ENCODE measurements at places on chromosomes 12 and 14. TPM values are rescaled to one million over a fixed set of nuclear protein-coding genes. Genes with fewer than 3 reads are reported as not detected.
A peak's percentile ranks its signal among the peaks of the same experiment; 100 is the strongest.

Gene STRAP
- total RNA-seq, result 67.8 TPM

Gene WNT1
- total RNA-seq, result not detected

Gene ST8SIA1
- total RNA-seq, result 6.2 TPM

Gene SERPINA9
- total RNA-seq, result under 0.01 TPM

Gene SP1
- 56.0 TPM for total RNA-seq

Gene ITGB7
- total RNA-seq, result 1.1 TPM

GRCh38 chr12:109944561-109945359 is 44.7 kb downstream of the TCHP start:
- H3K36me3 ChIP-seq, result peaks cover 33% of the 10 kb centered on the region
- H3K4me3 ChIP-seq, result no peak overlapping the region

- no peaks in the 10 kb centered on the region for H3K27me3 ChIP-seq
- H3K4me3 ChIP-seq, result no peak overlapping the region
- no peak for DNase-seq
- no peaks in the 10 kb centered on the region for H3K4me1 ChIP-seq
- no peaks in the 10 kb centered on the region for H3K36me3 ChIP-seq
Observed at GRCh38 chr12:129304529-129304928, 451.3 kb downstream of the GLT1D1 start.

DNA sequence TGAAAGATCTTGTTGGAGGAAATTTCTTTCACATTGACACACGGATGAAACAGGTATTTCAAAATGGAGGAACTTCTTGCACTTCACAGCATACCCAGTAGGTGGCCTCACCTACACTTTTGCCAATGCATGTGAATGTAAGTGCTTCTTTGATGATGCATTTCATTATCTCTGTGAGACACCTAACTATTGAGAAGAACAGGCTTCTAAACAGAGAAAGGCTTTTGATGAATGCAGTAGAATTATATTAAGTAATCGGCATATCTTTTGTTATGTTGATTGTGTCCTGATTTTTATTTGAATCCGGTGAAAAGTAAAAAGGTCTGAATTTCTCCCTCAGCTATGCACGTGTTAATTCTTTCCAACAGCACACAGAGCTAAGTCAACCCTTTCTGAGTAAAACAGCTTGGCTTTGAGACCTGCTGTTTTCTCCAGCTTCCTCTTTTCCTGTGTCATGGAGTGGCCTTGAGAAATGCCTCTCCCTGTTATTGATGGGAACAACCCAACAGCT is 399.0 kb downstream of the NAV3 start:
- H3K27me3 ChIP-seq, result no peaks in the 10 kb centered on the region
- H3K4me3 ChIP-seq, result no peak overlapping the region
- no peak for DNase-seq
- H3K36me3 ChIP-seq, result no peaks in the 10 kb centered on the region
- no peak overlapping the region for H3K27ac ChIP-seq
- no peaks in the 10 kb centered on the region for H3K4me1 ChIP-seq

- no peak overlapping the region for H3K4me3 ChIP-seq
- no peak for DNase-seq
- H3K36me3 ChIP-seq, result no peaks in the 10 kb centered on the region
- no peaks in the 10 kb centered on the region for H3K27me3 ChIP-seq
Observed at GRCh38 chr12:119182701-119183493, 4.2 kb downstream of the HSPB8 start.

DNA sequence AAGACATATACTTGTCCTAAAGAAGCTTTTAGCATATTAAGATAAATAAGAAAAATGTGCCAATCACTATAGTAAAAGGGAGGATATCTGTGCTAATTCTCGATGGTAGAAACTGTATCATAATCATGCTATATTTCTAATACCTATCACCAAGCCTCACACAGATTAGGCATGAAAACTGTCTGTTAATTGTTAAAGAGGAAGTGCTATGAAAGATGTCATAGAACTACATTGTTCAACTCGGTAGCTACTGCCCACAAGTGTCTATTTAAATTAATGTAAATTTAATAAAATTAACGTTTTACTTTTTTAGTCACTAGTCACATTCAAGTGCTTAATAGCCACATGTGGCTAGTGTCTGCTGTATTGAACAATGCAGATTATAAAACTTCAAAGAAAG is 77.5 kb upstream of the KICS2 start:
- no peaks in the 10 kb centered on the region for H3K36me3 ChIP-seq
- no peaks in the 10 kb centered on the region for H3K4me1 ChIP-seq
- no peak overlapping the region for H3K4me3 ChIP-seq
- no peak overlapping the region for H3K27ac ChIP-seq
- no peaks in the 10 kb centered on the region for H3K27me3 ChIP-seq

- DNase-seq, result no peak
- H3K4me1 ChIP-seq, result no peaks in the 10 kb centered on the region
- peaks cover 6% of the 10 kb centered on the region for H3K27me3 ChIP-seq
Observed at GRCh38 chr12:67989184-67989920, at the start of gene IFNG-AS1. Gene IFNG-AS1, plus strand, starts transcription at chr12:67989447.

GRCh38 chr12:115606040-115606439 is 671.5 kb downstream of the MED13L start:
- DNase-seq, result no peak
- H3K27ac ChIP-seq, result no peak overlapping the region
- H3K27me3 ChIP-seq, result peaks cover 3% of the 10 kb centered on the region
- H3K4me1 ChIP-seq, result no peaks in the 10 kb centered on the region
- H3K4me3 ChIP-seq, result no peak overlapping the region
- no peaks in the 10 kb centered on the region for H3K36me3 ChIP-seq

- H3K36me3 ChIP-seq, result no peaks in the 10 kb centered on the region
- no peaks in the 10 kb centered on the region for H3K4me1 ChIP-seq
- no peak overlapping the region for H3K27ac ChIP-seq
Observed at GRCh38 chr14:88706425-88706824, 86.3 kb downstream of the EML5 start.

DNA sequence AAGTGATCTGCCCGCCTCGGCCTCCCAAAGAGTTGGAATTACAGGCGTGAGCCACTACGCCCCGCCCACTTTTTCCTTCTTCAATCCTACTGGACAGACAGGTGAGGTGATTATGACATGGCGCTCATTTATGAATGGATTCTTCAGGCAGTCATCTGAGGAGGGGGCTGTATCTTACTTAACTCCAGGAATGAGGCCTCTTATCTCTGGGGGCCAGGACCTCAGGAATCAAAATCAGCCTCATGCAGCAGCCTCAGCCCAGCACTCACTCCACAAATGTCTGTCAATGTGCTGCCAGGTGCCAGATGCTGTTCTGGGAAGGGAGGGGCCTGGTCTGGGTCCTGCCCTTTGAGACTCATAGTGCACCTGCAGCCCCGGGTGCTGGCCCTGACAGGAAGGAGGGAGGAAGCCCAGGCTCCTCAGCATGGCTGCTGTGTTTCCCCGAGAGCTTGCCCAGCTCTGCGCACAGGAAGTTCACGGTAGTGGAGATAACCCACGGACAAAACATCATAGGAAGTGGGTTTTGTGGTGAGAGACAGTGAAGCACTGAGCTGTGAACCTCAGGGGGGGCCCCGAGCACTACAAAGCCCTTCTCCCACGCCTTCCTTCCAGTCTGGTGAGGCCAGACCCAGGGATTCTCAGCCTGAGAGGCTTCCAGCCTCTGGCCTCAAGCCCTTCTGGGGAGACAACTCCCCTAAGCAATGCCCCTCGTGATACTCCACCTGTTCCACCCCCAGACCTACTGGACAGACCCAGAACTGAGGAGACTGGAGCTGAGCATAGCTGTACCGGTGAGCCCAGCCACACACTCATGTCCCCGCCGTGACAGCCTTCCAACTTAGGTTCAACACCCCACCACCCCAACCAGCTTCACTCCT is 22.3 kb downstream of the GALNT6 start:
- DNase-seq, result no peak
- no peaks in the 10 kb centered on the region for H3K27me3 ChIP-seq
- peaks cover 30% of the 10 kb centered on the region for H3K4me1 ChIP-seq
- no peaks in the 10 kb centered on the region for H3K36me3 ChIP-seq
- no peak overlapping the region for H3K4me3 ChIP-seq

GRCh38 chr12:122979908-122980182 is 636 bp upstream of the ARL6IP4 start:
- peaks cover 15% of the 10 kb centered on the region for H3K36me3 ChIP-seq
- H3K4me3 ChIP-seq, result peak overlapping the region; percentile 86
- peak; percentile 94 for DNase-seq
- H3K27ac ChIP-seq, result peak overlapping the region; percentile 41
- H3K27me3 ChIP-seq, result no peaks in the 10 kb centered on the region
- H3K4me1 ChIP-seq, result peaks cover 53% of the 10 kb centered on the region

- H3K27me3 ChIP-seq, result no peaks in the 10 kb centered on the region
- no peaks in the 10 kb centered on the region for H3K4me1 ChIP-seq
- no peaks in the 10 kb centered on the region for H3K36me3 ChIP-seq
- peak; percentile 25 for DNase-seq
- H3K4me3 ChIP-seq, result no peak overlapping the region
- no peak overlapping the region for H3K27ac ChIP-seq
Observed at GRCh38 chr12:52980096-52980649, 26.1 kb upstream of the EIF4B start.

- H3K27me3 ChIP-seq, result no peaks in the 10 kb centered on the region
- DNase-seq, result no peak
- H3K36me3 ChIP-seq, result peaks cover 6% of the 10 kb centered on the region
- no peak overlapping the region for H3K27ac ChIP-seq
Observed at GRCh38 chr12:32240162-32240561, 133.5 kb downstream of the BICD1 start.

DNA sequence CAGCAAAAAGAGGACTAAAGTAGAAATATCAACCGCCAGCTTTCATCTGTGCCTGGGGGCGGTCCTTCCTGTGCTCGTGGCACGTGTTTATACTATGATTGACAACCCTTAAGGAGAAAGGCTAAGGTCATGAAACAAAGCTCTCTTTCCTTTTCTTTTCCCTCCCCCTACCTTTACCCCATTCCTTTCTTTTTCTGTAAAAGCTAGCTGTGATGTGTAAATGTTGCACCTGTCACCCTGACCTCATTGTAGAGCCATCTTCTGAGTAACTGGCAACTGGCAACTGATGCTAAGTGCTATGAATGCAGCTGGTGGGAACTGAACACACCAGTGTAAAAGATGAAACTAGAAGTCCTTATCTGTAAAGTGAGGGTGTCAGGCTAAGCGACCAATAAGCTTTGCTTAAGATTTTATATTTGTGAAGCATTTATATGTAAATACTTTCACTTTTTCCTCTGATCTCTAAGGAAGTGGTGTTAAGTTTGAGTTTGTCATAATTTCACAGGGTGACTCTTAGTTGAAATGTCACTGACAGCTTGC is 102.8 kb upstream of the BCAT1 start:
- H3K36me3 ChIP-seq, result no peaks in the 10 kb centered on the region
- H3K4me1 ChIP-seq, result no peaks in the 10 kb centered on the region
- H3K27me3 ChIP-seq, result no peaks in the 10 kb centered on the region
- no peak overlapping the region for H3K27ac ChIP-seq

- no peaks in the 10 kb centered on the region for H3K27me3 ChIP-seq
- H3K4me1 ChIP-seq, result no peaks in the 10 kb centered on the region
- no peaks in the 10 kb centered on the region for H3K36me3 ChIP-seq
- peak; percentile 89 for DNase-seq
- no peak overlapping the region for H3K4me3 ChIP-seq
Observed at GRCh38 chr12:132218915-132219314, 74.7 kb downstream of the NOC4L start.

- no peak overlapping the region for H3K27ac ChIP-seq
- peaks cover 3% of the 10 kb centered on the region for H3K4me1 ChIP-seq
- no peaks in the 10 kb centered on the region for H3K36me3 ChIP-seq
- no peaks in the 10 kb centered on the region for H3K27me3 ChIP-seq
- DNase-seq, result no peak
Observed at GRCh38 chr14:51356381-51356780, 116.3 kb downstream of the TMX1 start.

- no peak overlapping the region for H3K27ac ChIP-seq
- peaks cover 34% of the 10 kb centered on the region for H3K4me1 ChIP-seq
- no peak overlapping the region for H3K4me3 ChIP-seq
- H3K27me3 ChIP-seq, result no peaks in the 10 kb centered on the region
- DNase-seq, result no peak
Observed at GRCh38 chr14:21215130-21215878, 53.9 kb downstream of the HNRNPC start.

DNA sequence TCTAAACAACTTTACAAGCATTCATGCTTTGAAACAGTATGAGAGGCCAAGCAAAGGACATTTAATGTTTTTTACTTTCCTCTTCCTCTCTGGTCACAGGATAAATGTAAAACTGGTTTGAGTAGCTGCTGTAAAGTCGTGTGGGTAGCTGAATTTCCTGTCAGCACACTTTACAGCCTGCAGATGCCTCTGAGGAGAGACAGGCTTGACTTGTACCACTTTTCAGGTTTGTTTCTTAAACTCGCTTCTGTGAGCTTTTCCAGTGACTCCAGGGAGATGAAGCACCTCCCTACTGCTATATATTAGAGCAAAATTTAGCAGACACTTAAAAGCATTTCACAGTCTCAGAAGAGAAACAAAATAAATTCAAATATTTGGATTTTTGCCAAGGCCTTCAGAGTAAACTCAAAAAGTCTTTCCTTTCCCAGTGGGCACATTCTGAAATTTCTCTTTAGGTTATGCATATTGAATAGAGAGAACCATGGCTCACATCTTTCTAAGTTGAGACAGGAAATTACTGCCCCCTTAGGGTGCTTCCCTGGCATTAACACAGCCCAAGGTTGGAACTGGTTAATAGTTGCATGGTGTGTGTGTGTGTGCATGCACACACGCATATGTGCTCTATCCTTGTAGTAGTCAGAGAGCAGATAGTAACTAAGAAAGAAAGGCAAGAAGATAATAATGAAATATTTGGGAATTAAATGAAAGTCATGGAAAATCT is 557.3 kb upstream of the MIS18BP1 start:
- H3K4me1 ChIP-seq, result no peaks in the 10 kb centered on the region
- H3K27ac ChIP-seq, result no peak overlapping the region
- H3K27me3 ChIP-seq, result no peaks in the 10 kb centered on the region
- no peak overlapping the region for H3K4me3 ChIP-seq
- no peaks in the 10 kb centered on the region for H3K36me3 ChIP-seq

GRCh38 chr14:29709490-29709889 is 218.2 kb downstream of the PRKD1 start:
- no peak overlapping the region for H3K27ac ChIP-seq
- peaks cover 3% of the 10 kb centered on the region for H3K36me3 ChIP-seq
- H3K4me3 ChIP-seq, result no peak overlapping the region
- DNase-seq, result no peak

DNA sequence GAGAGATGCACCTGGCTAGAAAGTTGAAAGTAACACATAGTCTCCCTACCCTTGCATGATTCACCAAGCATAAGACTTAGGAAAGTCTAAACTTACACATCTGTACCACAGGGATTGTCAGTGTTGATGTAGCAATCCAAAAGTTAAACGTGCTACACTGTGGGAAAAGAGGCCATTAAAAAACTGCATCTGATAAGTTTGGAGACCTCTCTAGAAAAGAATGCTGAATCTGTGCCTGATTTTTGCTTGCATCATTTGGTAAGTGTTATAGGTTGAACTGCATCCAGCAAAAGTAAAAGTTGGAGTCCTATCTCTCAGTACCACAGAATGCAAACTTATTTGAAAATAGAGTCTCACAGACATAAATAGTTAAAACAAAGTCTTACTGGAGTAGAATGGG is 126.6 kb downstream of the SLC6A15 start:
- no peaks in the 10 kb centered on the region for H3K4me1 ChIP-seq
- H3K36me3 ChIP-seq, result no peaks in the 10 kb centered on the region
- H3K4me3 ChIP-seq, result no peak overlapping the region
- H3K27me3 ChIP-seq, result no peaks in the 10 kb centered on the region
- no peak overlapping the region for H3K27ac ChIP-seq

- H3K36me3 ChIP-seq, result peaks cover 21% of the 10 kb centered on the region
- H3K4me3 ChIP-seq, result no peak overlapping the region
- H3K4me1 ChIP-seq, result no peaks in the 10 kb centered on the region
- H3K27me3 ChIP-seq, result no peaks in the 10 kb centered on the region
Observed at GRCh38 chr12:62319058-62319457, 58.9 kb downstream of the USP15 start.

- H3K4me3 ChIP-seq, result no peak overlapping the region
- no peaks in the 10 kb centered on the region for H3K27me3 ChIP-seq
- H3K36me3 ChIP-seq, result peaks cover 17% of the 10 kb centered on the region
Observed at GRCh38 chr14:92584816-92585215, 71.2 kb downstream of the RIN3 start.
